ENCODE measurements at places on chromosomes 7 and 10.

DNA sequence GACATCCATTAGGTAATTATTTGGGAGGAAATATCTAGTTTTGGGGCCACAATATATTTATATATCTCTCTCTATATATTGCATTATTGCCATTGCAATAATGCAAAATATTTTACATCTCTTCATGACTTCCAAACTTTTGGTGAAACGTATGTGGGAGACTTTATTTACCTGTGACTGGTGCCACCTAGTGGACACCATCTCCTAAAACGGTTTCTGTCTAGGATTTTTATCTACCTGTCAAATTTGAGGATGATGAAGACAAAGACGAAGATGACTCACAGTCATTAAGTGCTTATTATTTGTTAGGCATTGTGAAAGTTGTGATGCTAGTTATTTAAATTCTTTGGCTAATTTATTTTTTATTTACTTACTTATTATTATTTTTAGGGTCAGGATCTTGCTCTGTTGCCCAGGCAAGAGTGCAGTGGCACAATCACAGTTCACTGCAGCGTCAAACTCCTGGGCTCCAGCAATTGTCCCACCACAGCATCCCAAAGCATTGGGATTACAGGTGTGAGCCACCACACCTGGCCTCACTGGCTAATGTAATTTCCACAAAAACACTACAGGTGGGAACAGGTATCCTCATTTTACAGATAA is 18.7 kb upstream of the CBLL1 start:
- DNase-seq, result peak; percentile 54

- DNase-seq, result peak; percentile 3
Observed at GRCh38 chr10:26331371-26331770, 106.8 kb upstream of the APBB1IP start.

DNA sequence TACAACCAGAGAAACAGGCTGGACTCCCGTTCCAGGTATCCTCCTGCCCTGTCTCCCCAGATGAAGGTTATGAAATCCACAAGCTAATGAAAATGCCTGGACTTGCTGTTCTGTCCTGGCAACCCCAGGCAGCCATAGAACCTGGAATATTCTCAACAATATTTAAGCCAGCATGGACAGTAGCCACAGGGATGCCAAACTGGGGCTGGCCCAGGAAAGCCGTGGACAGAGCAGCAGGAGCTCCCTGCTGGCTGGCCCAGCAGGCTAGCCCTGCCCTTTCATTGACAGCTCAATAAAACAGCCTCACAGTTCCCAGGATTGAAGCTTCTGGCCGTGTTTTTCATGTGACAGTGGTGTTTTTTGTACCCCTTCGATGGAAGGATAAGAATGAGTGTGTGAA is 230.6 kb downstream of the BMPER start:
- DNase-seq, result no peak

- no peak for DNase-seq
Observed at GRCh38 chr10:123841560-123841959, 50.0 kb downstream of the CPXM2 start.

DNA sequence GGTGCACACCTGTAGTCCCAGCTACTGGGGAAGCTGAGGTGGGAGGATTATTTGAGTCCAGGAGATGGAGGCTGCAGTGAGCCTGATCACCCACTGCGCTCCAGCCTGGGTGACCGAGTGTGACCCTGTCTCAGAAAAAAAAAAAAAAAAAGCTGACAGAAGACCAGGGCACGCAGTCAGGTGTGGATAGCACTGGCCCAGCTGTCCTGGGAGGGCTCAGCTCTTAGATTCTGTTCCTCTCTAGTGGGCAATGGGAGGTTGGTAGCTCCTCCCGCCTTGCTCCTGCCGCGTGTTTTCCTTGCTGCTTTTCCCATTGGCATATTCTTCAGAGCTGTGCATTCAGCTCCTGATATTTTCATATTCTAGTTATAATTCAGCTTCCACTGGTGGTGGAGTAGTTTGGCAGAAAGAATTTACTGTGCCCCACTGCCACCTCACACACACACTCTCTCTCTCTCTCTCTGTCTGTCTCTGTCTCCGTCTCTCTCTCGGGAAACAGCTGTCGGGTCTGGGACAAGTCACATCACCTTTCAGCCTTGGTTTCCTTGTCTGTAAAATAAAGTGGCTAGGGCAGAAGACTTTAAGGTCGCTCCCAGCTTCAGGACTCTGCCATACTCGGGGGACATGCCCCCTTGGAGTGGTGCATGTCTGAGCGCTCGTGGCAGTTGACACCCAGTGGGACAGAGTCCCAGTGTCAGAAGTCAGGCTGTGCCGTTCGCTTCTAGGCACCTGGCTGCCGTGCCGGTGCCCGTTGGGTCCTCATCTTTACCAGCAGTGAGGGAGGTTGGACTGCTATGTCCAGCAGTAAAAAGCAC is 25.9 kb upstream of the ANKRD2 start:
- no peak for DNase-seq

DNA sequence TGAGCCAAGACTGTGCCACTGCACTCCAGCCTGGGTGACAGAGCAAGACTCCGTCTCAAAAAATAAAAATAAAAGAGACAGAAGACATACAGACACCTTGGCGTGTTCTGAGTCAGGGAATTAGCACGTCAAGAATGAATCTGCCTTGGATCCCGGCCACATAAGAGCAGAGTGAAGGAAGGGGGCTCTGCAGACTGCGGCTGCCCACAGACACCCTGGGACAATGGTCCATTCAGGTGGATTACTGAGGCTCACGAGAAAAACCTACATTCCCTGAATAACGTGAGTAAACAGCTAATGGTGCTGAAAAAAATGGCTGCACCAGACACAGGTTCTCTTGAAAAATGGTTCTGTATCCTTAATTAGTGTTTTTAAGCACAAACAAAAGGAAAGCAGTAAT is 100.1 kb upstream of the FGFR2 start:
- no peak for DNase-seq

DNA sequence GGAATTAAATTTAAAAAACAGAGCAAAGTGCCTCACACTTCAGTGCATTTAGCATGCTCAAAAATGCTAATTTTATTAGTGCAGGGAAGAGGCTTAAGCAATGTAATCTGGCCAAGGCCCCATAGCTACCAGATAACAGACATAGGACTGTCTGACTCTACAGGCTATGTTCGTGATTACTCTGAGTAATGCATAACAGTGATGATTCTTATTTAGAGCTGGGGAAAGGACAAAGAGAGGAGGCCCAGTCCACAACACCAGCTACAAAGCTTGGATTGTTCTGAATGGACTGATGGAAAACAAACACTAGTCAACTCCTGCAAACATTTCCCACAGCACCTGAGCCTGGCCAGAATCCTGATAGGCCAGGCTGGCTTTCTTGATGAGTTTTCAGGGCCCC is 8.4 kb upstream of the CH25H start:
- DNase-seq, result peak; percentile 32

DNA sequence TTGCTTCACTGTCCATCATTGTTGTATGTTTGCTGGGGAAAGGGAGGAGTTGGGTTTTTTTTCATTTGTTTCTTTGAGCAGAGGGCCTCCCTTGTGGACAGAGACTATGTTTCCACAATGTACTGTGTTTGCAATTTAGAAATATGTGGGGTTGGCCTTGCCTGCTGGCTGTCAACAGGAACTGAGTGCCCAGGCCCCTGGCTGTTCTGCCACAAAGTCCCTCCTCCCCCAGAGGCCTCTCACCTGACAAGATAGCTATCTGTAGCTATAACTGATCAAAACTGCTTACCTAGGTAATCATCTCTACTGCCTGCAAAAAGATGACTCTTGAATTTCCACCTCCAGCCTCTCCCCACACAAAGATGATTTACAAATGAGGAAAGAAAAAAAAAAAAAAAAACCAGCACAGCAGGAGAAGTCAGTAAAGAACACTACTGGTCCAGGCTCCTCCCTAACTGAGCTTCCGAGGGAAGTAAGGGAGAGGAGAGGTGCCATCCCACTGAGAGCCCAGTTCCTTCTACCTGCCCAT is 121.8 kb downstream of the SGMS1 start:
- no peak for DNase-seq

- DNase-seq, result no peak
Observed at GRCh38 chr7:17406738-17407137, 108.3 kb downstream of the AHR start.

DNA sequence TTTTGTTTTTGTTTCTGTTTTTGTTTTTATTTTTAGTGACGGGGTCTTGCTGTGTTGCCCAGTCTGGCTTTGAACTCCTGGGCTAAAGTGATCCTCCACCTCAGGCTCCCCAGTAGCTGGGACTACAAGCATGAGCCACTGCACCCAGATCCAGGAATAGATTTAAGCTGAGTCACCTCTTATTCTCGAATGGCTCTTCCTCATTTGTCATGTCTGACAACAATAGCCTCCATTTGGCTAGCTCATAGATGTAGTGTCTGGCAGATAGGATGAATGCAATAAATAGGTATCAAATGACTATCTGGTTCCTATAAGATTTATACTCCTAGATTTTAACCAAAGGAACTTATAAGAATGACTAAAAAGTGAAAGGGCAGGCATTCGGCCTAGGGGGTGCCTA is 172.9 kb downstream of the TMEM26 start:
- peak; percentile 70 for DNase-seq

GRCh38 chr7:4208086-4208485 is 474.0 kb upstream of the FOXK1 start:
- DNase-seq, result no peak

- DNase-seq, result no peak
Observed at GRCh38 chr10:88385601-88386203, 197.4 kb downstream of the RNLS start.

- peak; percentile 64 for DNase-seq
Observed at GRCh38 chr7:73995330-73995729, 32.6 kb upstream of the ELN start.

GRCh38 chr7:52501696-52502095 is 533.7 kb upstream of the POM121L12 start:
- no peak for DNase-seq

DNA sequence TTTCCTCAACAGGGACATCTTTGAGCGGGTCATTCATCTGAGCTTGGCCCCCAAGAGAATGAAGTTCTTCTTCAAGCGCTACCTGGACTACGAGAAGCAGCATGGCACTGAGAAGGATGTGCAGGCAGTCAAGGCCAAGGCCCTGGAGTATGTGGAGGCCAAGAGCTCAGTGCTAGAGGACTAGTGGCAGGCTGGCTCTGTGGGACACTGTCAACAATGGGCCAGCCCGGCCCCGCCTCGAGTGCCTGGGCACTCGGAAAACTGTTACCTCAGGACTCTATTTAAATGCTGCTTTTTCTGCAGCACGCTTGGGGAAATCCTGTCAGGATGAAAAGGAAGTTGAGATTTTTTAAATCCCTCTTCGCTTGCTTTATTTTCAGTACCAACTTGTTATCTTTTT is 6.8 kb downstream of the CALHM2 start:
- no peak for DNase-seq
